ENCODE measurements at places on chromosomes 6 and 20.

- no peak for DNase-seq
Observed at GRCh38 chr6:40409716-40410397, 177.3 kb downstream of the LRFN2 start.

DNA sequence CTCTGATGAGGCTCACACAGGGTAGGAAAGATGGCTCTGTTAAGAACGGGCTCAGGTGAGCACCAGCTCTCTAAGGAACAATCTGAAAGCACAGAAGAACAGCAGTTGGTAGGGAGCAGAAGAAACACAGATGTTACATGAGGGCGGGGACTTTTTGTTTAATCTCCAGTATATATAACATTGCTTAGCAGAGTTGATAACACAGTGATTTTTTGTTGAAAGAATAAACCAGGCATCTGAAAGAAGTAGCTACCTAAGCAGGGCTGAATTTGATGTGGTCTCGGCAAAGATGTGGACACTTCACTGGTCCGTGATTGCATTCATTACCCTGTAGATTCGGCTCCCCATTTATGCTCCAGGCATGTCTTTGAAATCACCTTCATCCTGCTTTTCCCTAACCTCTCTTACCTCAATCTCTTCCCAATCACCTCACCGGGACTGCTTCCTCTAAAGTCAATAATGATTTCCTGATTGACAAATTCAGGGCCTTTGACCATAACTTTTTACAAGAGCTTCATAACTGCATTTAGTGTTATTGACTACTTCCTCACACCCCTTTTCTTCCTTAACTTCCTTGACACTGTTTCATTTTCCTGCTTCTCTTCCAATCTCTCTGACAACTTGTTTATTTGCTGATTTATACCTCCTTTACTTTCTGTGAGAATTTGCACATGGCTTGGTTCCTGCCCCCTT is 34.4 kb downstream of the SAMD3 start:
- no peak for DNase-seq

- no peak for DNase-seq
Observed at GRCh38 chr20:10671221-10671918, 2.4 kb downstream of the JAG1 start.

DNA sequence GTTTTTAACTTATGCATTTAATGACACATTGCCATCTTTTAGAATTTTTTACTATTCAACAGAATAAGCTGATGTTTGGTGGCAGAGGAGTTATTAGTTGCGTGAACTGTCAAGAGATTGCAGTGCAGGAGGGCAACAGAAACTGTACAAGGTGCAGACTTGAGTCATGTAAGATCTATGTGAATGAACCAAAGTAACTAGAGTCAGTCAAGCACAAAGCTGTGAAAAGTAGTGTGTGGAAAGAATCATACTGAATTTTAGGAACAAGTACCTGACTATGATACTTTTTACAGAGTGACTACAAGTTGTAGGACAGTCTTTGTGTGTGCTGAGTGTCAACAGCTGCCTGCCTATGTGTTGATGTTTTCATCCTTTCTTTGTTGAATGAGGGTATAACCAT is 2.7 kb upstream of the C6orf163 start:
- DNase-seq: no peak

GRCh38 chr20:51750037-51750769 is 18.0 kb downstream of the ATP9A start:
- no peak for DNase-seq

- DNase-seq: no peak
Observed at GRCh38 chr6:26270486-26270861, 94.5 kb upstream of the BTN3A2 start.

DNA sequence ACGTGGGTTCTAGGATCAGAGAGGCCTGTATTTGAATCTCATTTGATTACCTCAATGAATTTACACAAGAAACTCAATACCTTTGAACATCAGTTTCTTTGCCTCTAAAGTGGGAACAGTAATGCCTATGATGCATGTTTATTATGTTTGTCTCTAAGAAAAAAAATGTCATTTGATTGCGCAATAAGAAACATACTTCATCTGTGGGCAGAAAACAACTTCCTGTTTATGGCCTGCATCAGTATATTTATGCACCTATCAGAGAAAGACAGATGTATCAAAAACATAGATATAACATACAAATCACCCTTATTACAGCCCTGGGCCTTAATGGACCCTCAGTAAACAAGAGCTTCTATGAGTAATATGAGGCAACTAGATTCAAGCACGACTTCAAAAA is 516.4 kb upstream of the ARID1B start:
- no peak for DNase-seq

DNA sequence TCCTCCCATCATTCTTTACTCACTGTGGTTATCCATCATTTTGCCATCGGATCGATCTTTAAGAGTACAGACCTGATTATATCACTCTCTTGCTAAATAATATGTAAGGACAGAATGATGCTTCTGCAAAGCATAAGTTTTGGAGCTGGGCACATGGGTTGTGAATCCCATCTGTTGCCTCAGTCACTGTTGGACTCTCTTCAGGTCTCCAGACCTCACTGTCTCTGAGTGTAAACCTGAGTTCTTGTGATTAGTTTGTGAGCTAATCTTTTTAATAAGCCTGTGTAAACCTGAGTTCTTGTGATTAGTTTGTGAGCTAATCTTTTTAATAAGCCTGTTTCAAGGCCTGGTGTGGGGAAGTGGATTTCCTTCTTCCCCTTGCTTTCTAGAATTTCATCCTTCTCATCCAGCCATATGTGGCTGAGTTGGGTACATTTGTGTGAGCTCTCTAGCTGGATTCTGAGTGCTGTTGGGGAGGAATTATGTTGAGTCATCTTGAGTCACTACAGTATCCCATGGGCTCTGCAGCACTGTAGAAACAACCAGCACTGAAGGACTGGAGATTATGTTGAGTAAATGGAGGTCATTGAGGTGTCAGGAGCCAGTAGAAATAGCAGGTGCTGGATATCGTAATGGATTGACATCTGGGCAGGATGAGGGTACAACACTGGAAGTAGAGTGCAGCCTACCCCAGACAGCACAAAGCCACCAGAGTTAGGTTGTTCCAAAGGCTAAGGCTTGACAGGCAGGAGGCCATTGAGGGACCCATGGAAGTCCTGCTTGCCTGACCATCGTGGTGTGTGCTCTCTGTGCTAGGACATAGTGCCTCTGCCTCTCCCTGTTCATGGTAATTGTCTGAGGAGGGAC is 52.4 kb downstream of the SCAND1 start:
- DNase-seq: no peak

- DNase-seq: no peak
Observed at GRCh38 chr6:422433-423054, 31.0 kb downstream of the IRF4 start.

DNA sequence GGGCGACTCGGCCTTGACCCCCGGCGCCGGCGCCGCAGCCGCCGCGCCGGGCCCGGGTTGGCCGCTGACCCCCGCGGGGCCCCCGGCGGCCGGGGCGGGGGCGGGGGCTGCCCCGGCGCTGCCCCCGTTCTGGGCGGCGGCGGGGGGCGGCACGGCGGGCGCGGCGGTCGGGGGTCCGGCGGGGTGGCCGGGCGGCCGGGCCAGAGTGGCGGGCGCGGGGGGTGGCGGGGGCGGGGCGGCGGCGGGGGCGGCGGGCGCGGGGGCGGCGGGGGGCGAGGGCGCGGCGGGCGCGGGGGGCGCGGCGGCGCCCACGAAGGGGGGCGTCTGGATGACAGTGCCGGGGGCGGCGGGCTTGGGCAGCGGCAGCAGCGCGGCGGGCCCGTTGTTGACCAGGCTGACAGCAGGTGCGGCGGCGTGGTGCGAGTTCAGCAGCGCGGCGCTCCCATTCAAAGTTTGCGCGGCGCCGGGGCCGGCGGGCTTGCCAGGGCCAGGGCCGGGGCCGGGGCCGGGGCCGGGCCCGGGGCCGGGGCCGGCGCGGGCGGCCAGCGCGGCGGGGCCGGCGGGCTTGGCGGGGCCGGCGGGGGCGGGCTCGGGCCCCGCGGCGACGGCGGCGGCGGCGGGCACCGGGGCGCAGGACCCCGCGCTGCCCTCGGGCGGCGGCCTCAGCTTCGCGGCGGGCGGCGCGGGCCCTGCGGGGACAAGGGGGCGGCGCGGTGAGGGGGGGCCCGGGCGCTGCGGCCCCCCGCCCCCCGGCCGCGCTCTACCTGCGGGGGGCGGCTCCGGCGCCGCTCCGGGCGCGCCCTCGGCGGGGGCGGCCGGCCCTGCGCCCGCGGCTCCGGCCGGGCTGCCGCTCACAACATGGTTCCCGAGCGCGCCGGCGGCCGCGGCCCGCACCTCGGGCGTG is 659 bp downstream of the TAF4 start:
- no peak for DNase-seq

DNA sequence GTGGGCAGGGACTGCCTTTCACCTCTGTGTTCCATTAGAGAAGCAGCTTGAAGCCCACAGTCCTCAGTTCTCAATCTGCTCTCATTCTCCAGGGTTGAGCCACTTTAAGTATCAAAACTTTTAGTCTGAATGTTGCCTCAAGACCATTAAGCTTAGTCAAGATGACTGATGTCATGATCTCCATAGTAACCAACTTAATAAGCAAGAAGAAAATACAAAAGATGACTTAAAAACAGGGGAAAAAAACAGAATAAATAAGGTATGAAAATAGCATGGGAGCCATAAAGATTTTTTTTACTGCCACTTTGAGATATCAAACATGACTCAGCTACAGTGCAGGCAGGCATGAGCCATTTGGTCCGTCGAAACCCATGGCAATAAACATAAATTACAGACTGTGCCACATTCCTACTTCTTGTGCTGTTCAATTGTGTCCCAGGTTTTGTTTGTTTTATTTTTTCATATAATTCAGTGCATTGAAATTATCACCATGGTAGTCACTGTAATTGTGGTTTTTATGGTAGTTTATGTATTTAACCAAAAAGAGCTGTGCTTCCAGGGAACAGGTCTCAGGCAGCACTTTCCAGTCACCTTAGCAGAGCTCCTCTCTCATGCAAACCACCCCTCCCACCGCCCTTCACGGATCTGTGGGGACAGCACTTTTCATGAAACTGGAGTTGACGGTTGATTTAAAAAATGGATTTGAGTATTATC is 156.5 kb upstream of the INSM1 start:
- no peak for DNase-seq

- no peak for DNase-seq
Observed at GRCh38 chr20:5843054-5843592, 92.9 kb downstream of the SHLD1 start.

DNA sequence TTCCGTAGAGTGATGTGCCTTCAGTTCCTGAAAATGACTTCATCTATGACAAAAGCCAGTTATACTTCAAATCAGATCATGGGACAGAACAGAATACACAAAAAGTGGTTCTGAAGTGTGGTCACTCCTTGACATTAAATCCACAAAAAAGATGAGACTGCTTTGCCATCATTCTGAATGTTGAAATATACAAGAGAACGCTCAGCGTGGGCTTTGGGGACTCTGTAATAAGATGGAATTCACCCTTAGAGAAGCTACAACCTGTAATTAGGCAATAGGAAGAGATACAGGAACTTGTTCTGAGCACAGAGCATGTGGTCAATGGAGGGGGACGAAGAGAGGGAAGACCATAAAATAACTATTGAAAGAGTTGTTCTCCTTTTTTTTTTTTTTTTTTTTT is 184.3 kb downstream of the CARMIL1 start:
- DNase-seq: no peak

DNA sequence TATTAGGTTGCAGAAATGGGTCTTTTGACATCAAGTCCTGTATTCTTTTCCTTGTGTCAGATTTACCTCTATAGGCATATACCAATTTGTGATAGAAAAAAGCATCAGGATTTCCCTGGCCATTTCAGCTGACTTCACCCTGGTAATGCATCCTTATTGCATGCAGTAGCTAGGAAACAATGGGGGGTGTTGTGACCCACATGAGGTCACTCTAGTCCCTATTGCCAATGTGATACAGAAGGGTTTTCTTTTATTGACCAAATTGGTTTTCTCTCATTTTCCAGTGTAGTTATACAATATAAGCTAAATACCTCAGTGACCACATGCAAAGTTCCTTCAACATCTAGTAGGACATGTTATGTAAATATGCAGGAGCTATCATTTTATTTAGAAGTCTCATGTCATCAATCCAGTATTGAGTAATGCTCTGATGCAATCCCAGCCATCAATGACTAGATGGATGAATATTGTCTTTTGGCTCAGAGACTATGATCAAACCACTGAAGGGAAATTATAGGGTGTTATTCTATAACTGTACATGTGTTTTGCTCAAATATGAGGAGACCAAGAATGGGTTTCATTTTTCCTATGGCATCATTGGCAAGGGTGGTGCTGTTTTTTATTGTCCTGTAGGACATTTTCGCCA is 177.7 kb downstream of the KLHL32 start:
- DNase-seq: no peak

GRCh38 chr6:23282252-23283021 is 713.1 kb downstream of the HDGFL1 start:
- DNase-seq: no peak

GRCh38 chr6:15386756-15387112 is 140.9 kb downstream of the JARID2 start:
- DNase-seq: no peak

DNA sequence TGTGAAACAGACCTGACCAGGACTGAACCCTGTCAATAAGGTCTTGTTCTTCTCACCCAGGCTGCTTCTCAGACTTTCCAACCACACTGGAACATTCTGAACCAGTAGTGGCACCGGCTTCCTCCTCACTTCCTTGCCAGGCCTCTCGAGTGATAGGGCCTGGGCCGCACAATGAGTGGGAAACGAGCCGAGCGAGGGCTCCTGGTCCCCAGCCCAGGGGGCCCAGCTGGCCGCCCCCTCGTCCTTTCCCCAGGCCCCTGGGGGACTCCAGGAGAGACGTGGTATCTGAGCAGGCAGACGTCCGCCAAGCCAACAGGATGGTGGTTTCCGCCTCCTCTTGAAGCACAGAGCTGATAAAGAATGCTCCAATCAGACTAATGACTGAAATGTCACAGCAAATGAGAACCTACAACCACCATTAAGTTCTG is 117.9 kb downstream of the GMDS start:
- peak; percentile 30 for DNase-seq

DNA sequence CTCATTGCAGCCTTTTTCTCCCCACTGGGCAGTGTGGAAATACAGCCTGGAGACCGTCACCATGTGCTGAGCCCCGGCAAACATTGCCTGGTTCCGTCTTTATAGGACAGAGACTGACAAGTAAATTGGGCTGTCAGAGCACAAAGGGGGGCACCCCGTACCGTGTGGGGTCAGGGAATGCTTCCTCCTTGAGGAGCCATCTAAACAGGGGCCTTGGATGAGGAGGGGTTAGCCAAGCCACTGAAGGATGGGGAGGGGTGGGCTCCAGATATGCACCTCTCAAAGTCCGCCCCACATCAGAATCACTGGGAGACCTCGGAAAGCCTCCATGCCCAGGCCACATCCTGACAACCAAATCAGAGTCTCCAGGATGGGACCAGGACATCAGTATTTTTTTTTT is 73.9 kb downstream of the NFATC2 start:
- no peak for DNase-seq

GRCh38 chr6:108492131-108492766 is 68.5 kb upstream of the FOXO3 start:
- no peak for DNase-seq

Measured in stimulated activated CD4-positive, alpha-beta T cell treated with anti-CD3 and anti-CD28 coated beads, Interleukin-2, amount 100 ng/mL, for 48 hours (primary cell).